Right atrium auricular region (tissue), 2 donors: ENCODE measurements at places on chromosomes 16 and 17. TPM values are rescaled to one million over a fixed set of nuclear protein-coding genes. Genes with fewer than 3 reads are reported as not detected.

The RPL23 gene
- total RNA-seq = 985 TPM

The RDM1 gene
- not detected for total RNA-seq

DNA sequence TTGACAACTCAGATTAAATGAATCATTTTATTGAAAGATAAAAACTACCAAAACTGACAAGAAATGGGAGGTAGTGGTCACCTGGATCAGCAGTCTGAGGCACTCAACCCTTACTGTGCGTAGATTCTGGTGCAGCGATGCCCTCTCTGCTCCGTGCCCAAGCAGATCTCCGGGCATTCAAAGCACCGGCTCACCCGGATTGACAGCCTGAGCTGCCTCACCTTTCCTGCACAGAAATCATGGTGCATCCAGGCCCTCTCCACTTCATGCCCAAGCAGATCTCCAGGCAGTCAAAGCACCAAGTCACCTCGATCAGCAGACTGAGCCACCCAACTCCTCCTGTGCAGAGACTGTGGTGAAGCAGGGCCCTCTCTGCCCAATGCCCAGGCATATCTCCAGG, 196.8 kb downstream of the CA10 start:
- no peak for DNase-seq
- no peak overlapping the region for H3K4me3 ChIP-seq
- H3K4me1 ChIP-seq = no peaks in the 10 kb centered on the region
- no peaks in the 10 kb centered on the region for H3K36me3 ChIP-seq

The GRIN2A gene
- total RNA-seq = 7.4 TPM

The LITAFD gene
- total RNA-seq = not detected

- no peaks in the 10 kb centered on the region for H3K36me3 ChIP-seq
- no peak for DNase-seq
- no peaks in the 10 kb centered on the region for H3K4me1 ChIP-seq
- no peak overlapping the region for H3K27ac ChIP-seq
- no peak overlapping the region for H3K4me3 ChIP-seq
- H3K27me3 ChIP-seq = no peaks in the 10 kb centered on the region
Measured at GRCh38 chr16:12305847-12306801, 329.6 kb downstream of the SNX29 start.

DNA sequence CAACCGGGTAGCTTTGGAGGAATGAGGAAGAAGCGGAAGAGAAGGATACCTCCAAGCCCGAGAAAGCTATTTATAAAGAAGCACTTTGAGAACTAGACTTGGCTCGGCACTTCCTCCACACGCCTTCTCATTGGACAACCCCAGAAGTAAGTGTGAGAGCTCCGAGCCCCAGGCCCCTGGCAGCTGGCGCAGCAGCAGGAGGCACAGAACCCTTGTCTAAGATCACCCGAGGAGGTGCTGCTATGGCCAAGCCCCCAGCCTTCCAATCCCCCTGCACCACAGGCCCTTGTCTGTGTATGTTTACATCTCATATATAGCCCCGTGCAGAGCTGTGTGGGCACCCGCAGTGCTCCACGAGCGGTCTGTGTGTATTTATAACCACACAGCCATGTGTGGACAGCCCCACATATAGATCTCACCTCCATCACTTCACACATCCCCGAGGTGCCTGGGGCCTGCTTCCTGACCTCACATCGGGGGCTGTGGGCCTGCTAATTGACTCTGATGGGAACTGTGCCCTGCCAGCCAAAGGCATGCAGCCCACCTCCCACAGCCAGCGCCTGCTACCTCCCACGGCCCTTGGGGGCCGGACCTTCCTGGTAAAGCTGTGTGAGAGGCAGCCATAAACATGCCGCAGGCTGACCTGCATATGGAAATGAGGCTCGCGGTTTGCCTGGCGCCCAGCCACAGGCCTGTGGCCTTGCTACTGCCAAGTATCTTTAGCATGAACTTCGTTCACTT, 96.1 kb downstream of the C17orf67 start:
- DNase-seq = no peak
- no peaks in the 10 kb centered on the region for H3K4me1 ChIP-seq
- no peaks in the 10 kb centered on the region for H3K27me3 ChIP-seq
- H3K4me3 ChIP-seq = no peak overlapping the region

- H3K36me3 ChIP-seq = no peaks in the 10 kb centered on the region
- H3K27me3 ChIP-seq = no peaks in the 10 kb centered on the region
- DNase-seq = peak; percentile 85
- H3K4me3 ChIP-seq = no peak overlapping the region
- peaks cover 3% of the 10 kb centered on the region for H3K4me1 ChIP-seq
Measured at GRCh38 chr17:82551779-82552457, 32.4 kb downstream of the FOXK2 start.

GRCh38 chr16:29804455-29805231, 1.7 kb upstream of the MAZ start:
- peaks cover 20% of the 10 kb centered on the region for H3K36me3 ChIP-seq
- DNase-seq = no peak
- peaks cover 41% of the 10 kb centered on the region for H3K4me1 ChIP-seq
- H3K27me3 ChIP-seq = no peaks in the 10 kb centered on the region
- peak overlapping the region; percentile 100 for H3K27ac ChIP-seq
- peak overlapping the region; percentile 78 for H3K4me3 ChIP-seq

GRCh38 chr16:78001451-78002025, 20.8 kb upstream of the CLEC3A start:
- H3K27ac ChIP-seq = no peak overlapping the region
- H3K27me3 ChIP-seq = no peaks in the 10 kb centered on the region
- no peak for DNase-seq
- H3K36me3 ChIP-seq = no peaks in the 10 kb centered on the region
- no peak overlapping the region for H3K4me3 ChIP-seq

GRCh38 chr17:13728781-13729180, 127.1 kb upstream of the HS3ST3A1 start:
- no peak overlapping the region for H3K4me3 ChIP-seq
- no peak overlapping the region for H3K27ac ChIP-seq
- no peaks in the 10 kb centered on the region for H3K27me3 ChIP-seq
- no peak for DNase-seq
- H3K36me3 ChIP-seq = no peaks in the 10 kb centered on the region
- H3K4me1 ChIP-seq = no peaks in the 10 kb centered on the region

DNA sequence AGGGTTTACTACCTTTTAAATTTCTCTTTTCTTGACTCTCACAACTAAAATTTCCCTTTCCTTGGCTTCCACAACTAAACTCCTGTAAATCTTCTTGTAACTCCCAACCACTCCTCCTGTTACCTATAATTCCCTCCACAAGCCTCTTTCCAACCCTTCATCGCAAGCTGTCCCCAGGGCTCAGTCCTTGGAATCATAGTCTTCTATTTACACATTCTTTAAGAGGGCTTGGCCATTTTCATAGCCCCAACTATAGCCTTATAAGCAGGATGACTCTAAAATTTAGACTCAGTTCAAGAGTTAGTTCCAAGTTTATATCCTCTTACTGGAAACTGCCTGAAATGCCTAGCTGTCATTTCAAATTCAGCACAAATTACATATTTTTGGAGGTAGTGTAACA, 23.9 kb downstream of the GLG1 start:
- no peak for DNase-seq
- peaks cover 6% of the 10 kb centered on the region for H3K4me1 ChIP-seq
- no peaks in the 10 kb centered on the region for H3K27me3 ChIP-seq
- no peak overlapping the region for H3K27ac ChIP-seq

DNA sequence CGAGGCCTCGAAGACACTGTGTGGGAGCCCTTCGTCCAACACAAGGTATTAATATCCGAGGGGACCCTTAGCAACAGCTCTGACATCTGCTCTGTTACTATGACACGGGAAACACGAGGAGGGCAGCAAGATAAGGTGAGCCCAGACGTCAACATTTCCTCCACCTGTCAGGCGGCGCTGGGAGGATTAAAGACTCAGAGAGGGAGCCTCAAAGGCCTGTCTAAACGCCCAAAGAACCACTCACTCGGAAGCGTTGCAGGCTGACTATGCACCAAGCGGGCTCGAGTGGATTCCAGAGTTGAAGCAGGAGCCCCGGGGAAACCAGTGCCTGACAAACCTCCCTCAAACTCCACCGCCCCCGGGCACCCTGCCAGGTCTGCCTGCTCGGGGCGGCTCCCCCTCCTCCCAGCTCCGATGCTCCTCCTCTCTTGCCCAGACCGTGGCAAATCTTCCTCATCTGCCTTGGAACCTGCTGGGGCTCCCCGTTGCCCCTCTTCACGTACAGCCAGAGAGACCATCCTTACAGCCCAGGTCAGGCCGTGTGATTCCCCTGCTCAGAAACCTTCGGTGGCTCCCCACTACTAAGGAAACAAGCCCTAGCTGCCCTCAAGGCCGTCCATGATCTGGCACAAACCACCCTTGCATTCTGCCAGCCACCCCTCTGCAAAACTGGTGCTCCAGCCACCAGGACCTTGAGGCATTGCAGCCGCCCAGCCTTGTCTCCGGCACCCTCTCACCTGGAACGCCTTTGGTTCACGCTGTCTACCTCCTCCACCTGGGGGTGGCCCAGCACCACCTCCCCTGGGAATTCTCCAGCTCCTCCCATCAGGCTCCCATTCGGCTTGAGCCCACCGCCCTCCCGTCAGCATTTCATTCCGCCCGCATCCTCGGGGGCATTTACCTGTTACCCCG, 16.2 kb downstream of the RPH3AL start:
- peak; percentile 78 for DNase-seq
- H3K4me1 ChIP-seq = peaks cover 43% of the 10 kb centered on the region
- H3K27ac ChIP-seq = peak overlapping the region; percentile 89
- H3K4me3 ChIP-seq = peak overlapping the region; percentile 7
- no peaks in the 10 kb centered on the region for H3K36me3 ChIP-seq

The GRB2 gene
- total RNA-seq = 80.8 TPM

- peak overlapping the region; percentile 95 for H3K27ac ChIP-seq
- no peaks in the 10 kb centered on the region for H3K4me1 ChIP-seq
- H3K27me3 ChIP-seq = no peaks in the 10 kb centered on the region
- no peak overlapping the region for H3K4me3 ChIP-seq
- no peak for DNase-seq
Measured at GRCh38 chr17:57097832-57098421, 12.9 kb downstream of the AKAP1 start.

The C17orf67 gene
- not detected for total RNA-seq

GRCh38 chr17:28394337-28395116, 11.5 kb downstream of the SLC46A1 start:
- H3K4me3 ChIP-seq = no peak overlapping the region
- H3K36me3 ChIP-seq = peaks cover 14% of the 10 kb centered on the region
- H3K4me1 ChIP-seq = no peaks in the 10 kb centered on the region
